Activated T-helper 1 cell treated with anti-CD3 and anti-CD28 coated beads, Interleukin-12 subunit alpha, Interleukin-12 subunit beta, Interleukin-2, Interleukin-4 antibody, amounts not matched to agents 30 ng/mL and 10 ng/mL and 1 ng/mL, durations not matched to agents 14 hours and 24 hours and 36 hours (primary cell): ENCODE measurements at places on chromosomes 4 and X. TPM values are rescaled to one million over a fixed set of nuclear protein-coding genes. Genes with fewer than 3 reads are reported as not detected.

GRCh38 chrX:80181079-80181478, 166.5 kb downstream of the TBX22 start:
- no peak overlapping the region for H3K4me3 ChIP-seq
- no peak for DNase-seq
- H3K4me1 ChIP-seq, result no peaks in the 10 kb centered on the region

GRCh38 chrX:131746491-131746968, 202.7 kb downstream of the OR13H1 start:
- H3K36me3 ChIP-seq, result peaks cover 23% of the 10 kb centered on the region
- DNase-seq, result no peak
- H3K27ac ChIP-seq, result no peak overlapping the region
- no peaks in the 10 kb centered on the region for H3K27me3 ChIP-seq

- H3K4me3 ChIP-seq, result no peak overlapping the region
- peaks cover 6% of the 10 kb centered on the region for H3K4me1 ChIP-seq
- no peaks in the 10 kb centered on the region for H3K27me3 ChIP-seq
- no peak overlapping the region for H3K27ac ChIP-seq
- H3K36me3 ChIP-seq, result no peaks in the 10 kb centered on the region
- DNase-seq, result no peak
These were observed 53.4 kb downstream of the CD99L2 start for GRCh38 chrX:150845091-150845490.

DNA sequence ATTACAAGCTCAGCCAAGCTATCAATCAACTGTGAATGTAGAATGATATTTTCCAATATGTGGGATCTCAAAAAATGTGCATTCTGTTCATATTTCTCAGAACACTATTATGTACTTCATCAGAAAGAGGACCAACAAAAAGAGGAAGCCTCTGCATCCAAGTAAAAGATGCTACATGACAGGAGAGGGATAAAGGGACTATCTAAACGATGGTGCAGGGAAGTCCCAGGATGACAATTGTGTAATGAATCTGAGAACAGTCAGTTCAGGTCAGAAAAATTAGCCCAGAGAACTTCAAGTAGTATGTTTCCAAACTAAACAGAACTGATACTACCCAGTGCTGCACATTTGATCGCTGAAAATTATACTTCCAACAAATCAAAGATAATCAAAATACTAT, 127.0 kb downstream of the ZNF330 start:
- H3K27ac ChIP-seq, result no peak overlapping the region
- H3K4me3 ChIP-seq, result no peak overlapping the region
- no peaks in the 10 kb centered on the region for H3K36me3 ChIP-seq
- H3K27me3 ChIP-seq, result no peaks in the 10 kb centered on the region

DNA sequence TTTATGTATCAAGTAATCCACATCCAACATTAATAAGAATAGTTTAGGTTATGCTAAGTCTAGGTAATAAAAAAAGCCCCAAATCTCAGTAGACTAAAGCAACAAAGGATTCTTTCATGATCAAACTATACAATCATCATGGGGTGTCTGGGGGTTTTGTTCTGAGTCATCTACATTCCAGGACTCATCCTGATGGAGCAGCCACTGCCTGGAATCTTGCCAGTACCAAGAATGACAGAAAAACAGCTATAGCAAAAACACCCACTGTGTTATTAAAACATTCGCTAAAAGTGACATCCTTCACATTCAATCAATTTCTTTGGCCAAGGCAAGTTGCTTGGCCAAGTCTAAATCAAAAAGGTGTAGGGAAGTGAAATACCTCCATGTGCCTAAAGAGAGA, 3.9 kb upstream of the ARHGEF38 start:
- no peaks in the 10 kb centered on the region for H3K4me1 ChIP-seq
- H3K27ac ChIP-seq, result no peak overlapping the region
- DNase-seq, result no peak
- H3K4me3 ChIP-seq, result no peak overlapping the region

GRCh38 chr4:84699001-84699671, 116.2 kb downstream of the CDS1 start:
- H3K27me3 ChIP-seq, result no peaks in the 10 kb centered on the region
- no peak for DNase-seq
- no peaks in the 10 kb centered on the region for H3K4me1 ChIP-seq
- H3K4me3 ChIP-seq, result no peak overlapping the region
- no peak overlapping the region for H3K27ac ChIP-seq
- no peaks in the 10 kb centered on the region for H3K36me3 ChIP-seq

Gene TRMT10A
- 7.3 TPM in 2 replicates for total RNA-seq

Gene GALNT7
- 24.6 and 30.5 TPM in 2 replicates for total RNA-seq

Gene FHDC1
- 0.10 TPM in 2 replicates for total RNA-seq

Gene FAM47A
- not detected in 2 replicates for total RNA-seq

Gene BEX5
- total RNA-seq, result 0.86 and 1.3 TPM in 2 replicates
